T-helper 9 cell (primary cell): ENCODE measurements at places on chromosomes 5 and 9.

DNA sequence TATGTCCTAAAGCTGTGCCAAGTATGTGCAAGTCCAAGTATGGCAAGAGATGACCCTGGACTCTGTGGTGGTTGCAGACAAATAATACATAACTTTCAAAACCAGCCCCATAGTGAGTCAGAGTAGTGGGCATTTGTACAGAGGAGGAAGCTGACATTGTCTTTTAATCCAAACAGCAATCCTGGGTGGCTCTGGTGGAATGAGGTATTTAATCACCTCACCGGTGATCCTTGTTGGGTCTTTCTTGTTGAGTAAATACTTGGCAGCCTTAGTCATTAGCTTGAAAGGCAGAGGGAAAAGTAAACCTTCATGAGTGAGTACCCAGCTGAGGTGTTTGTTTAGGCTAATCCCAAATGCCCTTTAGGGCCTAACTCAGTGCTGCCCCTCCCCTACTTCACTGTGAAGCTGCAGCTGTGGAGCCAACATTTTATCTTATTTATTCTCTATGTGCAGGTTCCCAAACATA lies 148.7 kb upstream of the SLC12A2 start:
- no peak for DNase-seq

DNA sequence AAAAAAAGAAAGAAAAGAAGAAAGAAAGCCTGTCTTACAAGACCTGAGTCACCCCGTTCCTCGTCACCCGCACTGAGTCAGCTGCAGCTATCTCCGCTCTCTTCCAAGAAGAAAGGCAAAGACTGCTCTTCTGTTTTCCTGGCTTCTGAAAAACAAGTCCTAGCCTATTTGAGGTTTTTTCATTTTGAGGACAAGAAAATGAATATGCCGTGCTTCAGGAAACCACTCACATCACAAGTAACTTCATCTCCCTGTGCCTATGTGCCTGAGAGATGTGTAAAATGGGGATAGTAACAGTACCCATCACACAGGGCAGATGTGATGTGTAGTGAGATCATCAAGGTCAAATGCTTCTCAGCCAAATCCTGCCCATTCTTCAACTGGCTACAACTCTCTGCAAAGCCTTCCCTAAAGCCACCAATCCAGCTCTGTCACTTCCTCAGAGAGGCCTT lies 78.4 kb downstream of the GLDC start:
- no peak for DNase-seq

DNA sequence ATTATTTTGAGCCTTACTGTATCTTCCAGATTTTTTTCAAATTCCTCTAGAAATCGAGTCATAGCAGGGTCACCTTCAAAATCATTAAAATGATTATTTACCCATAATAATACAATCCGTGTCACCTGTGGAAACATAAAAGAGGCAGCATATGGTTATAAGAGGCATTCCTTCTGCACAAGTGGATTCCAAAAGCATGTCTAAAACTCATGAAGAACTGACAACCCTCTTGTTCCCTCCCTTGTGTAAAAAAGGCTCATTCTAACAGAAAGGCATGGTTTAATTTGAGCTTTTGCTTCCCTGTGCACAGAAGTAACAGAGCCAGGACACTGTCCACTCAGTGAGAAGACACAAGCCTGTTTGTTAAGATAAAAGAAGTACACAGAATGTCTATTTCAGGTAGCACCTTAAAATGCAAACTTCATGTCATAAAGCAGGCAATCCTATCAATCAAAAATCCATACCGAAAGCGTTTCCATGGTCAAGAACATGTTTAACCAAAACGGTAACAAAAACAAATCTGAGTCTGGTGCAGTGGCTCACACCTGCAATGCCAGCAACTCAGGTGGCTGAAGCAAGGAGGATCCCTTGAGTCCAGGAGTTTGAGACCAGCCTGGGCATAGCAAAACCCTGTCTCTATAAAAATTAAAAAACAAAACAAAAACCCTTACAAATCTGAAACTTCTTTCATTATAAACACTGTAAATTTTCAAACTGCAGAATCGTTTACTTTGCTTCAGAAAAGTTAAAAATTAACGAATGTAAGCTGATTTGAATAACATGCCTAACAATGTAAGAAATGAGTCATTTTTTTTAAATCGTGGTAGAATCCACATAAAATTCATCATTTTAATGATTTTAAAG lies 139.3 kb downstream of the RAPGEF6 start:
- no peak for DNase-seq

- no peak for DNase-seq
Observed at GRCh38 chr5:73480500-73480899, 17.7 kb upstream of the BTF3 start.

DNA sequence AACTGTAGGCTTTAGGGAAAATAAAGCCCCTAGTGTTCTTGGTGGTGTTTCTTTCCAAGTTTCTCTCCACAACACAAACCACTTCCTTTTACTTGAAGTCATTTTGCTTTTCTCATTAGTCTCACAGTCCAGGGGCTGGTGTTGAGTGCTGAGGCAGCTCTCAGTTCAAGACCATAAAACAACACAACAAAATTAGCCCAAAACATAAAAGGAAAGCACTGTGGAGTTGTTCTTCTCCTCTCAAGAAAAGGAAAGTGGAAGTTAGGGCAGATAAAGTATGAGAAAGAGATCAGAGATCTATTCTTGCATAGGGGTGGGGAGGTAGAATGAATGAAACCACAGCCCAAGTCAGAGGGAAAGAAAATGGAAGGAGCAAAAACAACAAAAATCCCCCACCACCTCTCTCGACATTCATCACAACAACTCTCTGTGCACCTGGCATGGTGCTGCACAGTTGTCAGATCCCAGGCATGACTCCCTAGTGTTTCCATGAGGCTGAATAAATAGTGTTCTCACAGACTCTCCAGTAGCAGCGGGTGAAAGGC lies 569.9 kb downstream of the RAB3C start:
- no peak for DNase-seq
